T-helper 17 cell (primary cell): ENCODE measurements at places on chromosomes 1 and 21.

- DNase-seq, result no peak
These were observed 25.8 kb downstream of the ABCA4 start for GRCh38 chr1:94095112-94095637.

GRCh38 chr1:226881515-226882185 lies 11.2 kb downstream of the PSEN2 start:
- no peak for DNase-seq

- no peak for DNase-seq
These were observed 253.1 kb upstream of the DUSP10 start for GRCh38 chr1:221994939-221995338.

- no peak for DNase-seq
These were observed 474.4 kb upstream of the NR5A2 start for GRCh38 chr1:199553104-199553503.

GRCh38 chr1:67599085-67599484 lies 85.9 kb upstream of the GADD45A start:
- no peak for DNase-seq

DNA sequence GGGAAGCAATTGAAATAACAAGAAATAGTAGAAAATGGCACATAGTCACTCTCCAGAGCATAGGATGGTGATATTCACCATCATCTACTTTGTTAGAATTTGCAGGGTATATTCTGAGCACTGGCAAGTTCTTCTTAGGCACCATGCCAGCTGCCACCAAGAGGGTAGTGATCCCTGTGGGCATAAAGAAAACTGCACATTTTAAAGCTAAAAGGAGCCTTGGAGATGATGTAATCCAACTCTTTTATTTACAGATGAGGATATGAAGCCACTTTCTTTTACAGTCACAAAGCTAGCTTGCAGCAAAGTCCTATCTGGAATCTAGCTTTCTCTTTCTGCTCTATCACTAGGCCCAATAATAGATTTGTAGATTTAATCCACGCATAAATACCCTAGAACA lies 69.0 kb downstream of the PTGER3 start:
- DNase-seq, result no peak

DNA sequence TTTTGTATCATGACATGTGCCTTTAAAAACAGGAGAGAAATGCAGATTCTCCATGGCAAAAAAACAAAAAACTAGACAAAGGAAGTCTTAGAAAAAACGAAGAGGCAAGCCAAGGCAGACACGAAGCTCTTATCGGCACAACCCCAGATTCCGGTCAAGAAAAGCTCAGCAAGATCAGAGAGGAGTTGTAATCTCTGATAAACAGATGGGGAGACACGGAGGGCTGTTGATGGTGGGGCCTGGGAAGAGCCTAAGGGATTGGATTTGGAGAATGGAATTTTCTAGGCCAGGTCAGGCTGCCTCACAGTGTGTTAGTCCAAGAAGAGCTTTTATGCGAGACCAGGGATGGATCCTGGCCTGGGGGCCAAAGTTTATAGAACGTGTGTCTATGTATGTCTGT lies 96.2 kb upstream of the AKT3 start:
- DNase-seq, result no peak

- no peak for DNase-seq
These were observed 25.9 kb downstream of the CYP2J2 start for GRCh38 chr1:59900640-59901039.

DNA sequence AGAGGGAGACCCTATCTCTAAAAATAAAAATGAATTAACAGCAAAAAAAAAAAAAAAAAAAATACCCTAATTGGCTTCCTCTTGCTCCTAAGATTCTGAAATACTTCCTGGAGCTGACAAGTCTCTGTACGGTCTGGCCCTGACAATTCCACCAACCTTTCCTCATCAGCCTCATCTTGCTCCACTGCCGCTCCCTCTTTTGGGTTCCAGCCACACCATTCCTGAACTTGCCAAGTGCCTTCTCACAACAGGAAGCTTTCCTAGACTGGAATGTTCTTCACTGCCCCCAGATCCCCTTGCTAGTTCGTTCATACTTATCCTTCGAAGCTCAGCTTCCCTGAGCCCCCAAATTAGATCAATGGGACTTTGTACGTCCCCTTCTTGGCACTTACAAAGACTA lies 37.0 kb downstream of the AKNAD1 start:
- DNase-seq, result no peak

DNA sequence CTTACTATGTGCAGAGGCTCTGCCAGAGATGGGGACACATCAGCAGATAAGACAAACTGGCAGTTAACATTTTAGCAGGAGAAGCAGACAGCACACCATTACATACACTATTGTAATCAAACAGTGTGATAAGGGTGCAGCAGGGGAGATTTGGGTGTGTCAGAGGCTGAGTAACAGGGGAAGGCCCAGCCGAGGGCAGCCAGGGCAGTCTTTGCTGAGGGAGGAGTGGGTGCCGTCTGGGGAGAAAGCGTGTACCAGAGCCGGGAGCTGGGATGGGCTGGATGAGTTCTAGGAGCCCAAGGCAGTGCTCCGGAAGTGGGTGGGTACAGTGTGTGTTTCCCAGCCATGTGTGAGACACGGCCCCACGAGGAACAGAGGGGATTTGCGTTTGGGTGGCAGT lies 31.2 kb downstream of the KCNA10 start:
- no peak for DNase-seq

- no peak for DNase-seq
These were observed 31.2 kb upstream of the CSF3R start for GRCh38 chr1:36513676-36514473.

GRCh38 chr1:17097787-17098186 lies 21.5 kb downstream of the PADI2 start:
- DNase-seq, result no peak

- DNase-seq, result no peak
These were observed 55.1 kb downstream of the COL18A1 start for GRCh38 chr21:45460011-45460565.

GRCh38 chr1:239814306-239814881 lies 277.3 kb upstream of the FMN2 start:
- no peak for DNase-seq

- DNase-seq, result no peak
These were observed 725 bp upstream of the ARPC5 start for GRCh38 chr1:183636334-183636682.

DNA sequence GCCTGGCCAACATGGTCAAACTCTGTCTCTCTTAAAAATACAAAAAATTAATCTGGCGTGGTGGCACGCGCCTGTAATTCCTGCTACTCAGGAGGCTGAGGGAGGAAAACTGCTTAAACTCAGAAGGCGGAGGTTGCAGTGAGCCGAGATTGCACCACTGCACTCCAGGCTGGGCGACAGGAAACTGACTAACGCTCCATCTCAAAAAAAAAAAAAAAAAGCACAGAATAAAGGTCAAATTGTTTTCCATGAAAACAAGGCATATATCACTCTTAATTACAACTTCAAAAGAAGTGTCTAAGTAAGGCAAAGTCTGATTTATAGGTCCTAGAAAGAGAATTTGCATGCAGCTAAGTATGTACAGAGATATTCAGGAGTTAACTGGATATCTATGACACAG lies 25.6 kb downstream of the EYA3 start:
- DNase-seq, result no peak

GRCh38 chr1:19605967-19606366 lies 38.1 kb upstream of the NBL1 start:
- DNase-seq, result no peak

- no peak for DNase-seq
These were observed 23.0 kb upstream of the PNRC2 start for GRCh38 chr1:23936481-23937176.

DNA sequence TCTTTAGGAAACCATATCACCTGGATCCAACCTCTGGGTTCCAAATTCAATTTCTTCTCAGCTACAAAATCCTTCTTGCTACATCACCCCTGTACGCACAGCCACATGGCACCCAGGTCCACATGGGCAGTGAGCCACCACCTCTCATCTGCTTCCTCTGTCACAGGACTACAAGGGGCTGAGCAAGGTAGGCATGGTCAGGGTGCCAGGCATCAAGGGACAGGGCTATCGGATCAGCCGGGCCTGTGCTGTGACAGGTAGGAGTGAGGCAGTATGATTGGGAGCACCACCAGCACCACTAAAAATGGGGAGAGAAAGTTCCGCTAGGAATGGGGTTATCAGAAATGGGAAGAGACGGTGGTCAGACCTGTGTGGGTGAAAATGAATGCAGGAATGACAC lies 29.4 kb downstream of the S100A6 start:
- DNase-seq, result no peak

- DNase-seq, result no peak
These were observed 30.3 kb upstream of the XPR1 start for GRCh38 chr1:180601512-180601911.

DNA sequence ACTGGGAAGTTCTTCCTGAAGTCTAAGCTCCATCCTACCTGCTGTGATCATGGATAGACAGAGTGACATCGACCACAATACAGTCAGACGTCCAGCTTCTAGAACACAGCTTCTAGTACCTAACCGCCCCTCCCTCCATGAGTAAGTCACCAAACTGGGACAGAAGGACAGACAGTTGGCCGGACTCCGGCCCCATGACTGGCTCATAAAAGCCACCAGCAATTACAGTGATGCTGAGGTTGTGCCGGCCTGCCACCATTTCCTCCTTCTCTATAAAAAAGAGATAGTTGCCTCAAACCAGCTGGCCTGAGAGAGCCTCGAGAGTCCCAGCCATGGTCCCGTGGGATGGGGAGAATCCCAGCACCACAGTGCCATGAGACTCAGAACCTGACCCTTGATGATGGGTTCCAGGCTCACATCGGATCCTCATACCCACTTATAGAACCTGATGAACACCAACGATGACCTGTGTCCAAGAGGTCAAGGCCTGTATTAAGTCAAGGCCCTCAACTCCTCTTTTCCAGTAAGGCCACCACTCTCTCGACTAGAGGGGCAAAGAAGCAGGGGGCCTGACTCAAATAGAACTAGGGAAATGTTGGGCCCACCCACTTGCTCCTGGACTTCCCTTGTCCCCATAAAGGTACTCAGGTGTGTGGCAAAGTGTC lies 3.4 kb downstream of the MEF2D start:
- no peak for DNase-seq

DNA sequence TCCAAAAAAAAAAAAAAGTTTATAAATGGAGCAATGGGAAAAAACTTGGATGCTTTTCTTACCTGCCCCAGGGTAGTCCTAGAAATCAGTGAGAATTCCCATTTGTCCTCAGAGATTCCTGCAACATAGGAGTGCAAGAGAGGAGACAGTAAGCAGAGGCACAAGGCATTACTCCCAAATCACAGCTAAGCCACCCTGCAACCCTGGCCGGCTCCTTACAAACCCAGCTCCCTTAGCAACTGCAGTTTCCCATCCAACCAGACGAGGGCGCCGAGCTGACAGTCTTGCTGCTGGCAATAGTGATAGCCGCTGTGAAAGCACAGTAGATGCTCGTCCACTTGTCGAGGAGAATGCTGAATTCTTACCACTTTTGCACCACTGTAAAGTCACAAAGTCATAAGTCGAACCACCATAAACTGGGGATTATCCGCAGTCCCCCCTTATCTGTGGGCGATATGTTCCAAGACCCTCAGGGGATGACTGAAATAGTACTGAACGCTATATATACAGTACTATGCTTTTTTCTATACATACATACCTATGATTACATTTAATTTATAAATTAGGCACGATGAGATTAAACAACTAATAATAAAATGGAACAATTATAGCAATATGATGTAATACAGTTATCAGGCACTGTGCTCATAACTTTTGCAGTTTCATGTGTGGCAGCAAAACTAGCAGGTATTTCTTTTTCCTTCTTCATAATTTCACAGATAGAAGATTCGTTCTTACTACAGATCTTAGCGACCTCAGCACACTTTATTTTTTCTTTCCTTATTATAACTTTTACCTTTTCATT lies 6.0 kb upstream of the PITHD1 start:
- peak; percentile 66 for DNase-seq

- DNase-seq, result no peak
These were observed 22.8 kb downstream of the RAB7B start for GRCh38 chr1:205980237-205980870.

GRCh38 chr1:43304771-43305300 lies 4.1 kb downstream of the TIE1 start:
- DNase-seq, result no peak

DNA sequence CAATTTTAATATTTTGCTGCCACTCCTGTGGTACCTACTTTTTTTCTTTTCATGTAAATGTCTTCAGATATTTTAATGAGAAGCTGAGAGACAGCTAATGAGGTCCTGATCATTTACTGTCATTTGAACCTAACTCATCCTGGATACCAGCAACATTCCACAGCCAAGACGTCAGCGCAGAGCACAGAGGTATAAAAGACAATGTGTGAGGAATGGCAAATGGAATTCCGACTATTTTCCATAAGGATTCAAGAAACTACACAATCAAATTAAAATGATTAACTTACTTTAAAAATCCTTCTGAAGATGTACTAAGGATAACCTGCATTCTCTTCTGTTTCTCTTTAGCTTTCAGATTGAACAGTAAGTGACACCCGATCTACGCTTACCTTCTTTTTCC lies 38.8 kb downstream of the HEATR1 start:
- no peak for DNase-seq

DNA sequence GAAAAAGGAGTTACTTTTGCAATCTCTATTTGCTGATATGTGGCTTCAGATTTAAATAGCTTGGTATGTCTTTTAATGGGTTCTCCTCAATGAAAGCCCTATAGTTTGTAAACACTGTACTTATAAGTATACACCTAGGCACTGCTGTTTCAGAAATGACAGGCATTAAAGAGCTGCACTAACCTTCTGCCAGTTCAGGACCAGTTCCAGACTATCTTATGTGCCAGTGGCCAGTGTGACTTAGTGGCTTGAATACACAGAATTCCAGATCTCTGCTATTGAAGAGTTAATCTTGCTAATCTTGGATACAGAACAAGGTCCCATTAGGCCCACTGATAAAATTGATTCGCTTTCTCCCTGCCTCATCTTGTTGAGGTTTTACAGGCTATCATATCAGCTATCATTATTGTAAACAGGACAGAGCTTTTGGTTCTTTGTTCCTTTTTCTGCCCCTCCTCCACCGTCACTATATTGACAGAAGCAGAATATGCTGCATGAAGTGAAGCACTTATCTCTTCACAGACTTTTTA lies 337.5 kb downstream of the LRRIQ3 start:
- no peak for DNase-seq

DNA sequence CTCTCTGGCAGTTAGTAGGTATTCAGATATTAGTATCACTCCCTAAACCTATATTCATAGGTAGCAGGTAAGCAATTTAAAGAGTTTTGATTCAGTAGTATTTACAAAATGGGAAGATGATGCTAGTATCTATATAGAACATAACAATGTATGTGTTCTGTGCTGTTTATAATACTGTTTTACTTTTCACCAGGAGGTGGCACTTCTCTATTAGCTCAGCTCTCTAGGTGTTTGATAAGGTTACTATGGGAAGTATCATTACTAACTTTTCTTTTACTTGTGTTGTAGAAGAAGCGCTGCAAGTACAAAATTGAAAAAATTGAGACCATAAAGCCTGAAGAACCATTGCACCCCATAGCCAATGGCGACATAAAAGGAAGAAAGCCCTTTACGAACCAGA lies 49.4 kb upstream of the FASLG start:
- DNase-seq, result no peak
